ENCODE measurements at places on chromosomes 2 and 18.

DNA sequence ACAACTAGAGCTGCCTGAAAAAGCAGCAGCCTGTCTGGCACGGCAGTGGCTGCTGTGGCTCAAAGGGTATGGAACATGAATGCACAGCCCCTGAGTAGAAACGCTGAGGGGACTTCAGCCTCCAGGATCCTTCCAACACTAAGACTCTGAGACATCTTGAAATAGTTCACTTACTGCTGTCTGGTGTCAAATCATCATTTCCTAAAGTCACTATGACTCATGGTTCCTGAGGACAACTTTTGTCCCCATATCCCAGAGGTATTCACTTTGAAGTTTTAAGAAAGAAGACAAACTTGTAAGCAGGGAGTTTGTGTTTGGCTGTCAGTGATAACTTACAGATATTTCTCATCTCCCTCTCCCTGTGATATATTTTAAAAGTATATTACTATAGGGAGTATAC lies 33.3 kb upstream of the NEB start:
- DNase-seq = no peak

- no peak for DNase-seq
Observed at GRCh38 chr2:222761888-222762287, 90.4 kb downstream of the MOGAT1 start.

DNA sequence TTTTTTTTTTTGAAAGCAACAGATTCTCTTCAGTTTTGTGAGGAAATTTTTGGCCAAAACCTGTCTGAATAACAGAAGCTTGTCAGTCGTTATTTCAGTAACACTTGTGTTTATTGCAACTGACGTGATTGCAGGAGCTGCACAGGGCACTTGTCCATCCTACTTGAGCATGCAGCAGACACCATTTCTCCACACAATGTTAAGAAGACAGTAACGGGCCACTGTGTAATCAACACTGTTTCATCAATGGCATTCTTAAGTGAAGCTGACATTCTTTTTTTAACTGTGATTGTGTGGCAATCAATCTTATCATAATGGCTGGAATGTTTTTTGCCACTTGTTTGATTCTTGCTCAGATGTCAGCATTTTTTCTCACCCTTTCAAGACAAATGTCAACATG lies 50.1 kb upstream of the PIEZO2 start:
- no peak for DNase-seq

DNA sequence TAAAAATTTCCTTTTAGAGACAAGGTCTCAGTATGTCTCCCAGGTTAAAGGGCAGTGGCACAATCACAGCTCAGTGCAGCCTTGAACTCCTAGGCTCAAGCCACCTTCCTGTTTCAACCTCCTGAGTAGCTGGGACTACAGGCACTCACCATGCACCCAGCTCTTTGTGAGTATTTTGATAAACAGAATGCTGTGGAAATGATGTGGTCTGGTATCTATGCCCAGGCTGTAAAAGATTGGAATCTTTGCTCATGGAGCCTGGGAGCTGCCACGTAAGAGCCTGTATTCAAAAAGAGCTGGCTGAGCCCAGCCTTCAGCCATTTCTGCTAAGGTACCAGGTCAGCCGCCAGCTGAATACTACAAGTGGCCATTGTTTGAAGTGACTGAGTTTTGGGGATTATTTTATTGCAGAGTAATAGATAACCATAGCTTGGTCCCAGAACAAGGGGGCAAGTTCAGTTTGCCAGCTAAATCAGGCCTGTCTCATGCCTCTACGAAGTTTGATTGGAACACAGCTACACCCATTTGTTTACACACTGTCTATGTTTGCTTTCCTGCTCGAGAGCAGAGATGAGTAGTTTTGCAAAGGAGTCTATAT lies 21.3 kb upstream of the ARL5A start:
- DNase-seq = no peak

- DNase-seq = no peak
Observed at GRCh38 chr2:16406496-16407289, 258.9 kb downstream of the CYRIA start.

GRCh38 chr2:139080244-139080643 lies 300.1 kb upstream of the NXPH2 start:
- DNase-seq = no peak

GRCh38 chr2:150689590-150689989 lies 202.1 kb upstream of the RND3 start:
- no peak for DNase-seq

- DNase-seq = no peak
Observed at GRCh38 chr2:54406031-54406430, 50.1 kb upstream of the SPTBN1 start.

DNA sequence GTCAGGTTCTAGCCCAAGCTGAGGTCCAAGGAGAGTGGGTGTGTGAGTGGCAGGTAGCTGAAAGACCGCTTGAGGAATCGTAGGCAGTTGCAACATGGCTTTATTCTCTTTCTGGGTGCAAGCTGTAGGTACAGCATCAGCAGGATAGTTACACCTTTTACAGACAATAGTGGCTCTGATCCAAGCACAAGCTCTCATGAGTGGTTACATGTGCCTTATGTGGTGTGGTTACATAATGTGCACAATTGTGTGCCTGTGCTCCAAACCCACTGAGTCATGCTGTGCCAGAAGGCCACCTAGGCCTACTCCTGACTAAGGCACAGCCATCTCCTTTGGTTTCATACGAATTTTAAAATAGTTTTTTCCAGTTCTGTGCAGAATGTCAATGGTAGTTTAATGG lies 227.6 kb downstream of the SATB2 start:
- no peak for DNase-seq

- no peak for DNase-seq
Observed at GRCh38 chr18:21362831-21363230, 120.8 kb downstream of the GREB1L start.

- DNase-seq = no peak
Observed at GRCh38 chr2:191500566-191500883, 177.4 kb upstream of the NABP1 start.

DNA sequence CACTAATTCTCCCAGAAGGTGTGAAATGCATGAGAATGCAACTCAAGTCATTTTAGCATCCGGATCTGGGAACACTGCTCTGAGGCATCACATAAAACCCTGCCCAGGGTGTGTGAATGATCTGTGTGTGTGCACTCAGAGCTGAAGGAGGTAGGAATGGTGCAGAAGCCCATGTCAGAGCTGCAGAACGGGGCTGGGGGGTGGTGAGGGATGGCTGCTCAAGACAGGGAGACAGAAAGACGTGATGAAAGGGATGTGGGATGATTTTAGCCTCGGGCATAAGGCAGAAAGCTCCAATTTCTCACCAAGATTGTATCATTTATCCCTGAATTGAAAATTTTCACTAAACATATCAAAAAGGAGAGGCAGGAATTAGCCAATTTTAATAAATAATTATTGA lies 369.1 kb downstream of the EIPR1 start:
- DNase-seq = no peak

GRCh38 chr2:31070339-31071125 lies 67.7 kb downstream of the GALNT14 start:
- no peak for DNase-seq

DNA sequence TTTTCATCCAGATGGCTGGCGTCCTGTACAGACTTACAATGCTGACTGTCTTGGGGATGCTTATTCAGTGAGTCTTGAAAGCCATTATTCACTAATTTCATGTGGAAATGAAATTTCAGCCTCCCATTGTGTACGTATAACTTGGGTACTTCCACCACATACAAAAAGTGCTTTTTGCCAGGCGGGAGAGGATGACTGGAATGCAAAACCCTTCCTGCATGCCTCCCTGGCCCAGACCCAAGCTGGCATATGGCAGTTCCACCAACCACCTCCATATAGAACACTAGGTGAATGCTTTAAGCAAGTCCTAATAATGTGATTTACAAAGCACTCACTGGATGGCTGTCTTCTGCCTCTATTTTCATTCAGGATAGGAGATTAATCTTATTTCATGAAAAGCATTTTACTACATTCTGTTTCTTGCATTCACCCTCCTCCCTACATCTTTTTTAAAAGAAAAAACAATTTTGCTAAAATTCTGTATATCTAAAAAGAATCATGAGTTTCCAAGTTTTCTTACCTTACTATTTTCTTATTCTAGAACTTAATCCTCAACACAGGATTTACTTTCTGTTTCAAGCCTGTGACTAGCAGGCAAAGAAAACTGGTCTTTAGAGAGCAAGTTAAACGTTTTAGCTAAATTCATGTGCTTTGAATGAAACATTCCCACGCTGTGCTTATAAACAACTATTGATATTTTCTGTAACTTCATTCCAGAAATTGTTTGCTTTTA lies 327.6 kb downstream of the NCKAP5 start:
- no peak for DNase-seq

GRCh38 chr2:28991021-28991420 lies 9.9 kb downstream of the TOGARAM2 start:
- peak; percentile 51 for DNase-seq

GRCh38 chr2:190877436-190877835 lies 3.2 kb upstream of the GLS start:
- no peak for DNase-seq

DNA sequence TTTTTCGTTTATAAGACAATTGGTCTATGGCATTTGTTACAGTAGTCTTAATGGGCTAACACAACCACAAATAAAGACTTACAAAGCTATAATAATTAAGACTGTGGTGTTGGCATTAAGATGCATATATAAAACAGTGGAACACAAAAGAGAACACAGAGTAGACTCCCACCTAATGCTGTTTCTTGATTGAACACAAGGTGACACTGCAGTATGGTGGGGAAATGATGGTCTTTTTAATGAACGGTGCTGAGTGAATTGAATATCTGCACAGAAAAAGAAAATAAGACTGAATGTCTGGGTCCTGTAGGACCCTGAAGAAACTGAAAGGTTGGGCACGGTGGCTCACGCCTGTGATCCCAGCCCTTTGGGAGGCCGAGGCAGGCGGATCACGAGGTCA lies 1136.6 kb upstream of the NXPH2 start:
- no peak for DNase-seq

GRCh38 chr2:144071461-144071860 lies 448.5 kb downstream of the ZEB2 start:
- DNase-seq = no peak

GRCh38 chr18:56291294-56291693 lies 347.1 kb downstream of the TXNL1 start:
- DNase-seq = no peak

DNA sequence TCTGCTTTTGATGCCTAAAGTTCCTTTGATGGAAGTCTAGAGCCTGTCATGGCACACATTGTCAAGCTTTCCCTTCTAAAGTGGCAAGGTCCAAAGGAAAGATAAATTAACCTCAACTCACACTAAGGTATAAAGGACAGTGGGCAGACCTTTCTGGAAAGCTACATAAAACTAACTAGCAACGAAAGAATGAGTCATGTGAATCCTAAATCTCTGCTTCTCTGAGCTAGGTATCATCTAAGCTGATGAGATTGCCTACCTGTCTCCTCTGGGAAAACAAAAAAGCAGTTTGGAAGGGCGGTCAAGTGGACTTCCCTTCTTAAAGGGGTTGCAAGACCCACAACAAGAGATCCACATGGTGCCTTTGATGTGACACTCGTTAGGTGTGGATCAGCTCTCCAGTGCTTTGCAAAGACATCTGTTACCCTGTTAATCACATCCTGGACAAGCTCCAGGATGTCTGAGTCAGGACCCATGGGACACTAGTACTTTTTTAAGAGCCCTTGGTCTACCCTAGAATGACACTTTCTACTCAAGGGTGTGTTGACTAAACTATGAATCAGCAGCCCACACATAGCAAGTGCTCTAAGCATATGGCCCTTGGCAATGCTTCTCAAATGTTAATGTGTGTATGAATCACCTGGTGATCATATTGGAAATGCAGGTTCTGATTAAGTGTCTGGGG lies 173.5 kb downstream of the ALK start:
- DNase-seq = no peak

DNA sequence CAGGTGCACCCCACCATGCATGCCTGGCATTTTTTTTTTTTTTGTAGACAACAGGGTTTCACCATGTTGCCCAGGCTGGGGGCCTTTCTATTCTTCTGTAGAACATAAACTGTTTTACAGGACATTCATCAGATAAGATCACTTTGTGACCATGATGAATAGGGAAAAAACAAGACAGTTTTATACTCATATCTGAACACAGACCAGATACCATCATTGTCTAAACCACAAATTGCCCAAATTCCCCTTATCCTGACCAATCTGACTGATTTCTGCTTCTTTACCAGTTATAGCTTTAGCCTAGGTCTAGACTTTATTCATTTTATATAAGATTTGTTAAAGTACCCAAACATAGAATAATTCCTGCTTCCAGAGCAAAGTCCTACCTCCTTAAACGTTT lies 1699.3 kb upstream of the TMEFF2 start:
- no peak for DNase-seq

GRCh38 chr18:62448426-62448825 lies 74.4 kb upstream of the ZCCHC2 start:
- no peak for DNase-seq

GRCh38 chr2:200003444-200003843 lies 48.1 kb downstream of the MAIP1 start:
- no peak for DNase-seq

GRCh38 chr2:143893371-143893770 lies 626.5 kb downstream of the ZEB2 start:
- DNase-seq = no peak

DNA sequence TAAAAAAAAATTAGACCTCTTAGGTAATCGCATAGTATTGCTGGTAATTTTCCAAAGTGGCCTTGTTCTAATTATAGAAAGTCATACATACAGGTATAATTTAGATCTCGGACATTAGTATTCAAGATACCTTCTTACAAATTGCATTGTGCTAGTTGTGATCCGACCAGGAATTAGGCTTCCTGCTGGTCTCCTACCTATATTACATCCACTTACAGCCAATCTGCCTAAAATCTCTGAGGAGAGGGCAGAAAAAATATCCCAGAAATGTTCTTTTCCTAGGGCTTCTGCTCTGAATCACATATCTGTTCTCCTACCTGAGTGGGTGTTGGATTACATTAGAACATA lies 314.7 kb upstream of the GULP1 start:
- DNase-seq = no peak

GRCh38 chr2:33316328-33316727 lies 160.1 kb upstream of the RASGRP3 start:
- DNase-seq = no peak

- no peak for DNase-seq
Observed at GRCh38 chr2:53510401-53510800, 257.2 kb upstream of the CHAC2 start.

DNA sequence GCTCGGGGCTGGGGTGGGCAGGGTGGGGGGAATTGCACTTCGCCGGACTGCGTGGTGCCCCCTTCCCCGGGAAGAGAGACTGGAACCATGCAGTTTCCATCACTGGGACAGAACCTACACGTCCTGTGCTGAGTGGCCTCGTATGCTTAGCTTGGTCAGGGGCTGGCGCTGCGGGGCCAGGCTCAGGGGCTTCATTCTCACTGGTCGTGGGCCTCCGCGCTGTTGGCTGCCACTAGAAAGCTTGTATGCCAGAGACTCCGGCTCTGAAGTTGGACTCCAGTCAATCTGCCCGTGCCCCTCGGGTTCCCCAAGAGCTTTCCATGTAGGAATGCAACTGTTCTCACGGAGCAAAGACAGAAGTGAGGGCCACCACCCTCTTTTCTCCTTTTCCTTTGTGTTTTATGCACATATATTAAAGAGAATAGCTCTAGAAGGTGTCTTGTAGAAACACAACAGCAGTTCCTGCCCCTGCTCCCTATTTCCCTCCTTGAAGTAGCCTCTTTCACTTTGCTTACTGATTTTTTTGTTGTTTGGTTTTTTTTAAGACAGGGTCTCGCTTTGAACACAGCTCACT lies 64.0 kb upstream of the YWHAQ start:
- DNase-seq = no peak
